ENCODE measurements at places on chromosomes 4 and X.

- no peak for DNase-seq
Measured at GRCh38 chr4:121951521-121952110, at the start of gene TRPC3. TRPC3 (minus strand) TSS chr4:121952060; CDS start chr4:121951680, 380 bp downstream.

GRCh38 chrX:118508221-118508620 is 12.6 kb downstream of the DOCK11 start:
- DNase-seq = no peak

GRCh38 chr4:113773014-113773413 is 11.5 kb upstream of the CAMK2D start:
- no peak for DNase-seq

- DNase-seq = no peak
Measured at GRCh38 chr4:48025005-48025404, 8.4 kb downstream of the NIPAL1 start.

DNA sequence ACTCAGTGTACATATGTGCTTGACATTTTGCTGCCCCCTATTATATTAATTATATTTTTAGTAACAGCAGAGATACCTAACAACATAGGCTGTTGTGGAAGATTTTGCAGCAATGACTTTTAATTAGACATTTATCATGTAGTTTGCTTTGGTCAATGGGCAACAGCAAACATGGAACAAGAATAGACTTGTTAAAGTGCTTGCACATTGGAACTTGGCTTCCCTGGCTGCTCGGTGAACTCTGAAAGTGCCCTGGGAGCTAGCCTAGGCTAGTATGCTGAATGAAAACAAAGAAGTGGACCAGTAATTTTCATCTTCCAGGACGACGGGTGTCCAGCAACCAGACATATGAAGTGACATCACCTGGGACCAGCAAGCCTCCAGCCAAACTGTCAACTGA is 1157.1 kb downstream of the ARAP2 start:
- DNase-seq = no peak

GRCh38 chr4:85058551-85058950 is 92.1 kb upstream of the WDFY3 start:
- DNase-seq = no peak

- DNase-seq = no peak
Measured at GRCh38 chrX:3191201-3191600, 149.9 kb downstream of the ARSF start.

All from cortex of kidney (tissue), 1 donor.